ENCODE measurements at places on chromosomes 1 and 21.
A peak's percentile ranks its signal among the peaks of the same experiment; 100 is the strongest.

DNA sequence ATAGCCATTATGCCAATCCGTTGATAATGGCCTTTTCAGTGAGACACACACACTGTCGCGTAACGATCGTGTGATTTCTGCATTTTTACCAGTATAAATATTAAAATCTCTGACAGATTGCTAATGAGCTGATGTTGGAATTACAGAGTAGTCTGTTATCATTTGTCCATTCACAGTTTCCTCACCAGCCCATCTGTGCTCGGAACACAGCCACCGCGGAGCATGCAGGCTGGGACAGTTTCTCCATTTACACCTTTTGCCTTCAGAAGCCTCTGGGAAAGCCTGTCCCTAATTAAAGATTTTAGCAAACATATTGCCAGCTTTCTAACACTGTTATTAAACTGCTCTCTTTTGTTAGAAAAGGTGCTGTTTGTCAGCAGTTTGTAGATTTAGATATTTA, 82.2 kb upstream of the BARHL2 start:
- no peak for DNase-seq

DNA sequence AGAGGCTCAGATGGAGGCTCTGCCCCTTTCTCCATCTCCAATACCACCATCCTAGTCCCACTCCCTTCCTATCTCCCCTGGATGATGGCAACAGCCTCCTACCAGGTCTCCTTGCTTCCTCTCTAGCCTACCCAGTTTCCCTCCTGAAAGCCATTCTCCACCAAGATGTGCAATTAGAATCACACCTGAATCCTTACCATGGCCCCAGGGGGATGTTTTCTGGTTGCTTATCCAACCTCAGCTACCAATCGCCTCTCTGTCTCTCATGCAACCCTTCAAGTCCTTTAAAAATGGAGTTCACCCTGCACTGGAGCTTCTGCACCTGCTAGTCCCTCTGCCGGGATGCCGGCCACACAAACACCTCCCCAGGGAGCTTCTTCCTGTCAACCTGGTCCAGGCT, 2.9 kb downstream of the RCAN1 start:
- no peak for DNase-seq

- peak; percentile 69 for DNase-seq
Observed at GRCh38 chr21:14773777-14774345, 227.7 kb upstream of the SAMSN1 start.

DNA sequence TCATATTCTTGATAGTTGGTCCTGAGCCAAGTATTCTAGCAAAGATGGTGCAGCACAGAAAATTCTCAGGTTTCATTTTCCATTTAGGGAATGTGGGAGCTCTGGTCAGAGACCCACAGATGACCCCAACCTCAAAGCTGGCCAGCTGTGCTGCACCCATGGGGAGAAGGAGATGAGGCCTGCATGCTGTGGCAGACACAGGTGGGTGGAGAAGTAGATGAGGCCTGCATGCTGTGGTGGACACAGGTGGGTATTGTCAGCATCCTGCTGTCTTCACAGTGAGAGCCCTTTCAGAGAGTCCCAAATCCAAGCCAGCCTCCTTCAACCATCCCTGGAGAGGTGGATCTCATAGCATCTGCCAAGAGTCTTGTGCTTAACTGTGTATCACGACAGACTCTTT, 77.7 kb downstream of the DSCAM start:
- no peak for DNase-seq

GRCh38 chr1:88036345-88037014, 647.6 kb upstream of the PKN2 start:
- DNase-seq, result no peak
